Effector memory CD4-positive, alpha-beta T cell (primary cell): ENCODE measurements at places on chromosomes 1 and 21.

DNA sequence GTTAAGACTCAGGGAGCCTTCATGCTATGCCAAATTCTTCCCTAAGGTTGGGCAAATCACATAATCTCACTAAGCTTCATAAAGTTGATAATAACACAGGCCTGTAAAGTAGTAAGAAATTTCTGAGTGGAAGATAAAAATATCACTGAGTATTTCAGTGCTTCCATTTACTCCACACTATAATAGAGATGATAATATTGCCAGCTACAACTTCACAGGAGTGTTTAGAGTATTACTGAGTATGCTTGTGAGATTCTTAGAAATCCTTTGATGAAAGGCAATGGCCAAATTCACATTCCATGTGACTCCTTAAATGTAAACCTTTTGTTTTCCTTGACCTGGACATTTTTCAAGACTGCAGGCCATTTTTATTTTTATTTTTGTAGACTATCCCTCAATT lies 10.4 kb downstream of the ITGB3BP start:
- no peak for DNase-seq

GRCh38 chr1:22627331-22627730 lies 9.1 kb upstream of the C1QA start:
- DNase-seq: no peak

- DNase-seq: no peak
Measured at GRCh38 chr1:45615885-45616284, 8.0 kb downstream of the CCDC17 start.

- no peak for DNase-seq
Measured at GRCh38 chr1:7557301-7557891, 213.7 kb upstream of the VAMP3 start.

GRCh38 chr1:174262349-174263241 lies 103.3 kb downstream of the RABGAP1L start:
- DNase-seq: no peak
